ENCODE measurements at places on chromosomes 11 and 22. TPM values are rescaled to one million over a fixed set of nuclear protein-coding genes. Genes with fewer than 3 reads are reported as not detected.

Gene RNF141
- 30.4 TPM for total RNA-seq

Gene NPAS4
- not detected for total RNA-seq

Gene DNAJB7
- total RNA-seq = under 0.01 TPM

Gene OR9Q1
- total RNA-seq = not detected

Gene RGL4
- not detected for total RNA-seq

Gene CDC42BPG
- 0.33 TPM for total RNA-seq

Gene ETS1
- 164 TPM for total RNA-seq

Gene CCDC87
- total RNA-seq = 0.65 TPM

Gene PYGM
- total RNA-seq = 0.33 TPM

Gene NUP160
- 17.0 TPM for total RNA-seq

Gene MAJIN
- total RNA-seq = not detected

Gene POGLUT3
- 20.6 TPM for total RNA-seq

Gene MB
- not detected for total RNA-seq

Gene BIK
- total RNA-seq = 0.76 TPM

Gene PRR5
- 8.8 TPM for total RNA-seq

Gene HBB
- not detected for total RNA-seq

Gene LRRC32
- 35.5 TPM for total RNA-seq

Gene CAVIN3
- 346 TPM for total RNA-seq

Gene FAM83F
- not detected for total RNA-seq

Gene SOX6
- total RNA-seq = 0.67 TPM

Gene PRR33
- not detected for total RNA-seq

Gene CD248
- 0.19 TPM for total RNA-seq

Gene CRYBA4
- not detected for total RNA-seq

Gene RASSF10
- total RNA-seq = 0.67 TPM

Gene FBLN1
- 0.65 TPM for total RNA-seq

Gene MS4A4E
- not detected for total RNA-seq

Gene EHBP1L1
- 13.4 TPM for total RNA-seq

Gene C11orf71
- total RNA-seq = 3.4 TPM

Gene MRTFA
- 35.3 TPM for total RNA-seq

Gene HEPACAM
- total RNA-seq = 0.19 TPM

Gene POLR2F
- total RNA-seq = 31.7 TPM

Gene OR51E2
- total RNA-seq = not detected

Measured in vein endothelial cell (primary cell).